ENCODE measurements at places on chromosomes 2 and 18.

DNA sequence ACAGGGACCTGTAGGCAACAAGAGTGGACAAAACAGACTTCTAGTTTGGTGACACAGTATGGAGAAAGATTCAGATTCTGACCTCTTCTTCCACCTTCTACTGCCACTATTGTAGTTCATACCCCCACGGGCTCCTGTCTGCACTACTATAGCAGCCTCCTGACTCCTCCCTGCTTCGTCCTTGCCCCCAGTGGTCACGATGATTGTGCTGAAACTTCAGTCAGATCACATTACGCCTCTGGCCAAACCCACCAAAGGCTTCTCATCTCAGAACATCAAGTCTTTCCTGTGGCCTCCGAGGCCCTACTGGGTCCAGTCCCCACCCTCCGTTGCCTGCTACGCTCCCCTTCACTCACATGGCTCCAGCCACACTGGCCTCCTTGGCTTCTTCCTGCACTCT lies 147.6 kb downstream of the CYP26B1 start:
- no peak for DNase-seq

GRCh38 chr2:38098421-38099098 lies 22.6 kb upstream of the CYP1B1 start:
- peak; percentile 55 for DNase-seq

- peak; percentile 83 for DNase-seq
Measured at GRCh38 chr2:101151146-101151858, at the start of gene TBC1D8. Gene TBC1D8 (minus strand): TSS chr2:101151382. CDS start chr2:101151253, 129 bp downstream.

GRCh38 chr2:240310201-240310600 lies 125.3 kb upstream of the GPC1 start:
- no peak for DNase-seq

- peak; percentile 1 for DNase-seq
Measured at GRCh38 chr18:14747513-14748474, at the start of gene ANKRD30B. Gene ANKRD30B (plus strand): TSS chr18:14748172. CDS start chr18:14748420, 248 bp downstream.

- DNase-seq, result no peak
Measured at GRCh38 chr2:150473767-150474166, 13.7 kb downstream of the RND3 start.

GRCh38 chr2:121595012-121595891 lies 54.0 kb downstream of the CLASP1 start:
- no peak for DNase-seq

- DNase-seq, result no peak
Measured at GRCh38 chr2:11540996-11541692, 7.3 kb downstream of the GREB1 start.

DNA sequence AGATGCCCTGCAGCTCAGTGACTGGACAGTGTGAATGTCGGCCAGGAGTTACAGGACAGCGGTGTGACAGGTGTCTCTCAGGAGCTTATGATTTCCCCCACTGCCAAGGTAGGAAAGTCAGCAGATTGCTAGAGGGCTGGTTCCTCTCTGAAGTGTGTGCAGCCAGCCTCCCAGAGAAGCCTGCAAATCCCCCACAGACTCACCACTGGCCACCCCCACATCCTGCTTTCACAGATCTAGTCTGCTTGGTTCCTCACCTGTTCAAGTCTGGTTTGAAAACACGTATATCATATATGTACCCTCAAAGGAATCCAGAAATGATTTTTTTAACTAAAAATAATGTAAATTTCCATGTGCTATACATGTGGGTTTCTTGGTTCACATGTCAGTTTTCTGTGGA lies 121.1 kb downstream of the LAMA3 start:
- DNase-seq, result no peak

DNA sequence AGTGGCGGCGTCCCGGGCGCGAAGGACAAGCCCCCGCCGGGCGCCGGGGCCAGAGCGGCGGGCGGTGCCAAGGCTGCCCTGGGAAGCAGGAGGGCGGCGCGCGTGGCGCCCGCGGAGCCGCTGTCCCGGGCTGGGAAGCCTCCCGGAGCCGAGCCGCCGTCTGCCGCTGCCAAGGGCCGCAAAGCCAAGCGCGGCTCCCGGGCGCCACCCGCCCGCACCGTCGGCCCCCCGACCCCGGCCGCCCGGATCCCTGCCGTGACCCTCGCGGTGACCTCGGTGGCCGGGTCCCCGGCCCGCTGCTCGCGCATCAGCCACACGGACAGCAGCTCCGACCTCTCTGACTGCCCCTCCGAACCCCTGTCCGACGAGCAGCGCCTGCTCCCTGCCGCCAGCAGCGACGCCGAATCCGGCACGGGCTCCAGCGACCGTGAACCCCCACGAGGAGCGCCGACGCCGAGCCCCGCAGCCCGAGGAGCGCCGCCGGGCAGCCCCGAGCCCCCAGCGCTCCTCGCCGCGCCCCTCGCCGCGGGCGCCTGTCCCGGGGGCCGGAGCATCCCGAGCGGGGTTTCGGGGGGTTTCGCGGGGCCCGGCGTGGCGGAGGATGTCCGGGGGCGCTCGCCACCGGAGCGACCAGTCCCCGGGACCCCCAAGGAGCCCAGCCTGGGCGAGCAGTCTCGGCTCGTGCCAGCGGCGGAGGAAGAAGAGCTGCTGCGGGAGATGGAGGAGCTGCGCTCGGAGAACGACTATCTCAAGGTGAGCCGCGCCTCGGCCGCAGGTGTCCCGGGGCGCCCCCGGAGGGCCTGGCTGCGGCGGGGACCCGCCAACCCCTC lies 820 bp downstream of the MTCL1 start:
- DNase-seq, result no peak

- no peak for DNase-seq
Measured at GRCh38 chr2:101197215-101197745, 46.1 kb upstream of the TBC1D8 start.

DNA sequence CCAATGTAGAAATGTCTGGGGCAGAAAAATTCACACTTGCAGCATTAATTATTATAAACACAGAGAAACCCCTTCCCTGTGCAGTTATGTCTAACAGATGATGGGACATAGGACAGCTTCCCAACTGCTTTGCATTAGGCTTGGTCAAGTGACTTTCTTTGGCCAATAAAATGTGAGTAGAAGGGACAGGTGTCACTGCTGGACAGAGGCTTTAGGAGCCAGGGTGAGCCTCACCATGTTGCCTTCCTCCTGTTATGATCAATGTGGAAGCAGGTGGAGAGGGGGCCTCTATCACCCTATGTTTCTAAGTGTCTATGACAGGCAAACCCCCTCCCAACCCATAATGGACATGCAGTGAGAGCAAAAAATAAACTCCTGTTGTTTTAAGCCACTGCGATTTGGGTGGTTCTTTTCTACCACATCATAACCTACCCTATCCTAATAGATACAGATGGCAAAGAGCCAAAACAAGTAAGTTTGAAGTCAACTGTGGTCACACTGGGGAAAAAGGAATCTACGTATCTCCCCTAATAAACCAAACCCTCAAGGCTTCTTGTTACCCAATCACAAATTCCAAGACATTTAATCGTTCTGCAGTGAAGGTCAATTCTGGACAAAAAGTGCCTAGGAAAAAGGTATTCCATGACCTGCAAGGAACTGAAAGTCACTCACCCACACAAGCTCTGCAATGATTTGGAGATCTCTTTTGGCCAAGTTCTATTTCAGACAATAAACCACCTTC lies 28.6 kb upstream of the POU3F3 start:
- DNase-seq, result no peak

- DNase-seq, result peak; percentile 82
Measured at GRCh38 chr2:58042486-58042970, 4.1 kb upstream of the VRK2 start.

DNA sequence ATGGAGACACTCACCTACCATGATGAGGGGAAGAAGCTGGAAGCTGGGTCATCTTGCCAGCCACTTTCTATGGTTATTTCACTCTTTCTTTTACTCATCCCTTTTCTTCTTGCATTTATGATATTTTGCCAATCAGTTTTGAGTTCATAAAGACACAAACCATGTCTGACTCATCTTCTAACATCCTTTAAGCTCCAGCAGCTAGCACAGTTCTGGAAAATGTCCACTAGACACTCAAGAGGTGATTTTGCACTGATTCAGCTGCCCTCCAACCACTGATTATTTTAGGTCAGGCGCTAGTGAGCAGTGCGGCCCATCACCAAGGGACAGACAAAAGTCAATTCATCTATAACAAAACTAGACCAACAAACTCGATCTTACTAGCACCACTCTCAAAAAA lies 537.1 kb upstream of the ID2 start:
- peak; percentile 89 for DNase-seq

- peak; percentile 90 for DNase-seq
Measured at GRCh38 chr2:64133828-64134227, 10.4 kb downstream of the PELI1 start.

- no peak for DNase-seq
Measured at GRCh38 chr2:57205241-57205640, 841.4 kb upstream of the VRK2 start.

DNA sequence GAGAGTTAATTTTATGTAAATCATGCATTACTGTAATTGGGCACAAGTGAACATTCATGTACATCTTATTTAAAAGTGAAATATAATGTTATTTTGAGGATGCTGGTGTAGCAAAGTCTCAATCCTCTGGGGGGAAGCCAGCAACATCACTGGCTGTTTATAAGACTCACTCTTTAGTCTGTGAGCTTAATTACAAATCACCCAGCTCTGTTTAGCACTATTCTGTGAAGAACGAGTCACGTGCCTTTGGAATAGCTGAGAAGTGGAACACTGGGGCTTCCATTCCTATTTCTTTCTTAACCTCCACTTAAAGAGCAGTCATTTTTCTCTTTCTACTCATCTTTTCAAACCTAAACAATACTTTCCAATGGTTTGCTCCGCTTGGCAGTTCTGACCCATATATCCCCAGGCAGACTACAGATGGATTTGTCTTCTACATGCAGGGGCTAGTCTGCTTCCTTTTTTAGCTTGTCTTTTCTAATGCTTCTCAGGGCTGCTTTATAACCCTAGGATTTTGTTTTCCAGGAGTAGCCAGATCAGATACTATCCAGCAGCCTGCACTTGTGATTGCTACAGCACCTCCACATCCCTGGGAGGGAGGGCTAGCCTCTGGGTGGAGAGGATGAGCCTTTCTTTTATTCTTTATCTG lies 95.3 kb upstream of the CAVIN2 start:
- peak; percentile 31 for DNase-seq

DNA sequence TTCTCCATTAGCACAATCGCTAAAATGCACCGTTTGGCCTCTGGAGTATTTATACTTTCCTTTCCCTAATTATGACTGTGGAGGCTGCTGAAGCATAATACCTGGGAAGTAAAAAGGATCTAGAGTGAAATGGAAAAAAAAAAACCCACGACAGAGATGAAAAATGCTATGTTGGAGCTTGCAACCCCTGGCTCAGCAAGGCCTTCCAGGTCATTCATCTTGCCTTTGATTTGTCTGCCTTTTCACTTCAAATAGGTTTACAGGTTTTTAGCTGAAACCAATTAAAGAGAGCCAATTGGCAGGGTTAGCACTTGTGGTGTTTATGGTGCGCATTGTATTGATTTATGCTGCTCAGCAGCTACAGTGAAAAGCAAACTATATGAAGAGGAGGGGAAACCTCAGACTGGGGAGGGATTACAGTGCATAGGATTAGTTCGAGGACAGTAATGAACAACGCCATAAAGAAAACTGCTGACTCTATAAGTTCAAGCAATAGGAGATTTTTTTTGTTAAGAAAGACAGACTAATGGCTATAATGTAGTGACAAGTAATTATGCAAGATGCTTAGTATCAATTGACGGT lies 347.9 kb downstream of the MEIS1 start:
- DNase-seq, result no peak

Measured in fibroblast of skin of abdomen (primary cell).